Activated CD4-positive, alpha-beta T cell treated with anti-CD3 and anti-CD28 coated beads for 36 hours (primary cell): ENCODE measurements at places on chromosomes 2 and 18. TPM values are rescaled to one million over a fixed set of nuclear protein-coding genes. Genes with fewer than 3 reads are reported as not detected.

GRCh38 chr2:129024796-129025195 lies 706.1 kb upstream of the HS6ST1 start:
- DNase-seq = no peak

DNA sequence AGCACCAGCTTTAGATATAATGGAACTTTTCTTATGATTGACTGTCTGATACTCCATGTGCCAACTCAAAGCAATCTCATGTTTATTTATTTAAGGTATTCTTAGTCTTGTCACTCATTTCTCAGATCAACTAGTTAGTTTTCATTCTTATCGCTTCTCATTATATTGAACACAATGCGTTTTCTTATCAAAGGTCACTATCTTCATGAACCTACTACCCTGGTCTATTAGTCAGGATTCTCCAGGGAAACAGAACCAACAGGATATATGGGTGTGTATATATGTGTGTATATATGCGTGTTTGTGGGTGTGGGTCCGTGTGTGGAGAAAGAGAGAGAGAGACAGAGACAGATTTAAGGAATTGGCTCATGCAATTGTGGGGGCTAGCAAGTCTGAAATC lies 619.9 kb downstream of the ZEB2 start:
- no peak for DNase-seq

GRCh38 chr2:142983174-142983573 lies 105.7 kb downstream of the KYNU start:
- DNase-seq = no peak

- peak; percentile 82 for DNase-seq
These were observed 41.1 kb downstream of the NHEJ1 start for GRCh38 chr2:219119422-219120043.

GRCh38 chr2:226354434-226354833 lies 445.2 kb downstream of the IRS1 start:
- DNase-seq = no peak

The IL1RN gene
- 4.6 TPM for total RNA-seq

The ELOA2 gene
- not detected for total RNA-seq

The PLCL1 gene
- 1.7 TPM for total RNA-seq
